ENCODE measurements at places on chromosomes 11 and 22.

GRCh38 chr11:45215098-45215865, 68.8 kb downstream of the PRDM11 start:
- no peak for DNase-seq

GRCh38 chr11:110410651-110411050, 19.1 kb upstream of the FDX1 start:
- no peak for DNase-seq

DNA sequence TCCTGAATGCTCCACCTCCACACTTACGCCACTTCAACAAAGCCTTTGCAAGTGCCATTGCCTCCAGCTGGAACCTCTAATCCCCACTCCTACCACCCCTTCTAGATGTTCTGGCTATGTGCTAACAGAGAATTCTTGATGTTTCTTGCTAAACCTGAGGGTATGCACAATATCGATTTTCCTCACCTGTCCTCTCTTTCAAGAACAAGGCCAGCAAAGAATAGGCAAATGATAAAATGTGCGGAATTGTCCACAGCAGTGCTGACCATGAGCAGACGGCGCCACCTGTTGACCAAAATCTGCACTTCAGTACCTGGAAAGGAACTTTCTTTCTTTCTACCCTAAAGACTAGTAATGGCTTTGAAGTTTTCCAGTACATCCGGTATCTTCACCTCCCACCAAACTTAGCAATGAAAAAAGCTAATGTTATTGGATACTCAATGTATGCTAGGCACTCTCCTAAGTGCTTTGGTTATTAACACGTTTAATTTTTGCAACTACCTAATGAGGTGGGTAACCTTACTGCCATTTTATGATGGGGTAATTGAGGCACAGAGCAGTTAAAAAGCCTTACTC, 3.4 kb downstream of the TIMM10 start:
- peak; percentile 76 for DNase-seq

DNA sequence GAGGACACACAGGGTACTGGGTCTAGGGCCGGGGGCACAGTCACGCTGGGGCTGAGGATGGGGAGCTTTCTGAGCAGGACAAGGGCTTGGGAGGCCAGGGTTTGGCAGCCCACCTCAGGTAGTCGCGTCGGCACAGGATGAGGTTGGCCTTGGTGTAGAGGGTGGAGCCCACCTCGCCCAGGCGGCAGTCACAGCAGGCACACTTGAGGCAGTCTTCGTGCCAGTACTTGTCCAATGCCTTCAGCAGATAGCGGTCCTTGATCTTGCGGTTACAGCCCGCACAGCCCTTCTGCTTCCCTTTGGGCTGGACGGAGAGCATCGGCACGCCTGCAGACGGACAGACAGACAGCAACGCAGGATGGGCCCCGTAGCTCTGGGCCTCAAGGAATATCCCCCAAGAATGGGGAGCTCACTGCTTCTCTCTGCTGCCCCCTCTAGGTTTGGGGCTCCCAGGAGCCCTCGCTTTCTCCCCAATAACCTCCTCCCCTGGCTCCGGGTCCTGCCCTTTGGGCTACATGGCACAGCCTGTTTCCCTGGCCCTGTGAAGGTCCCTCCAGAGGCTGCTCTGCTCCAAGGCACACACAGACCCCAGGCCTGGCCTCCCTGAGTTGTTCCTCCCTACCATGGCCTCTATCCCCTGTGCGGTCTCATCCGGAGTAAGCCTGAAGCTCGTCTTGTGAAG, 33.4 kb downstream of the LMO1 start:
- DNase-seq: no peak

GRCh38 chr22:24319451-24319850, 48.8 kb downstream of the SPECC1L start:
- no peak for DNase-seq

DNA sequence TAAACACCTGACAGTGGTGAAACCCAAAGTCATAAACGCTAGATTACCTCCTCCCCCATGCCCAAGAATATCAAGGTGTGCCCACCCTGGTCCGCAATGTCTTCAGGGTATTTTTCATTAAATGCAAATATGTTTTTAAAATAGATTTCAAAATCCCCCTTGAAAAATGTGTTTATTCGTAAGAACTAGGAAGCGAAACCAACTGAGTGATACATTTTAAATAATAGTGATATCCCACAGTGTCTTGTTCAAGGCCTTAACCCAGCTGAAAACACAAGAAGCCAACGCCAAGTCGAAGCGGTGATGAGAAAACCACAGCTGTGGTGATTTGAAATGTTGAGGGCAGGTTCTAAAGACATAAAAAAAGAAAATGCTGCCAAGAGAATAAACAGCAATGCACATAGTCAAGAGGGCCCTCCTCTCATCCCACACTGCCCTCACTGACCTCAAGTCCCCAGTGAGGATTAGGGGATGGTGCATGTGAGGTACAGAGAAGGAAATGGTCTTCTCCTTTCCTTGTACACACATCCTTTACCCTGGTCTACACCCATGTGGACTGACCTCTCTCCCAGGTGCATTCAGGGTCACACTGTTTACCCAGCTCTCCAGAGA, 25.5 kb downstream of the KCNJ1 start:
- DNase-seq: no peak

DNA sequence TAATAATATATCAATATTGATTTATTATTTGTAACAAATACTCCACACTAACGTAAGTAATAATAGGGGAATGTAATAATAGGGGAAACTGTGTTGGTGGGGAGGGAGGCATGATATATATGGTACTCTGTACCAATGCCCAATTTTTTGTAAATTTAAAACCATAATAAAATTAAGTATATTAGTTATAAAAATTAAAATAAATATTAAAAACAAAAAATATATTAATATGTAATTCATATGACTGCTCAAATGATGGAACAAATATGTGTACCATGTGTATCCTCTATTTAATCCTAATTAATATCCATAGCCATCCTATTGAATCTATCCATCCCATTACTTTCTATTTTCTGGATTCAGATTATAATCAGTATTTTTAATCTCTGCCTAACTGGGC, 578.0 kb downstream of the KCNA4 start:
- DNase-seq: no peak

GRCh38 chr22:40609216-40609615, 27.3 kb downstream of the MRTFA start:
- DNase-seq: no peak

- DNase-seq: no peak
These were observed 5.0 kb upstream of the MUC6 start for GRCh38 chr11:1041471-1041870.

DNA sequence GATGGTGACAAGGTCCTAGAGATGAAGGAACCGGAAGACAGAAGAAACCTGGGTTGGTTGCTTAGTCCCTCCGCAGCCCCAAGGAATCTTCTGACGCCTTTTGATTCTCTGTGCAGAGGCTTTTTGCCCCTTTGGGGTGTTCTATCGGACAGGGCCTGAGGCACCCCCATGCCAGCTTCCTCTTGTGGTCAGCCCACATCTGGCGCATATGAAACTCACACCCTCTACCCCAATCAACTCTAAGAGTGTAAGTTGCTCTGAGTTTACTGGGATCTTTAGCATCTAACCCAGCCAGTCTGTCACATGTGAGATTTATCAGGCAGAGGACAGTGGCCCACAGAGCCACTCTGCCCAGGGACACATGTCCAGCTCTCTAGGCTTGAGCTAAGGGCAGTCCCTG, 17.4 kb downstream of the RASD2 start:
- no peak for DNase-seq

- no peak for DNase-seq
These were observed 34.4 kb downstream of the IGHMBP2 start for GRCh38 chr11:68938088-68938487.

GRCh38 chr11:65586676-65587075, 8.9 kb downstream of the KCNK7 start:
- DNase-seq: no peak

- DNase-seq: no peak
These were observed 18.4 kb downstream of the TBCEL start for GRCh38 chr11:121042296-121042695.

DNA sequence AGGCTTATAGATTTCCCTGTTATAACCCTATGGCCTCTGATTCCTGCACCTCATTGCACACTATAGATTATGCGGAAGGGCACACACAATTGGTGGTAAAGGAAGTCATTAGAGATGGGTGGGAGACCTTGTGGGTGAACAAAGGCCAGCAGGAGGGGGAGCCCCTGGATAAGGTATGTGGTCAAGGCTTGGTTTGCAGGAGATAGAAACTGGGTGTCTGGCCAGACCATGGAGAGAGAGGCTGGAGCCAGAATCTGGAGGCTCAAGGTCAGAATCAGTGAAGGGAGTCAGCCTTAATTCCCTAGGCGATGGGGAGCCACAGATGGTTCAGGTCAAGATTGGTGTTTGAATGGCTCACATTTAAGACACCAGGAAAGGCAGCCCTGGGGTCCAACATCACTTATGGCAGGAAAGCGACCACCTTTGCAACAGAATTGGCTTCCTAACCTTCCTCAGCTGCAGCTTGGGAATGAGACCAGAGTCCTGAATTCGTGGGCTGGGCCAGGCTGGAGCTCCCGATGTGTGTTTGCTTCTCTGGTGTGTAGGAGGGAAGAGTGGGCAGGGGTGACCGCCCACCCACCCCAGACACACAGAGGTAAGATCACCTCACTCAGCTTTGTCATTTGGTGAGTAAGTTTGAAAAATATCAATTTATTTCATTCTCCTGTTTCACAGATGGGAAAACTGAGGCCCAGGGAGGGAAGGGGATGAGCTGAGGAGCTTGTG, 22.7 kb upstream of the SCUBE1 start:
- DNase-seq: no peak

DNA sequence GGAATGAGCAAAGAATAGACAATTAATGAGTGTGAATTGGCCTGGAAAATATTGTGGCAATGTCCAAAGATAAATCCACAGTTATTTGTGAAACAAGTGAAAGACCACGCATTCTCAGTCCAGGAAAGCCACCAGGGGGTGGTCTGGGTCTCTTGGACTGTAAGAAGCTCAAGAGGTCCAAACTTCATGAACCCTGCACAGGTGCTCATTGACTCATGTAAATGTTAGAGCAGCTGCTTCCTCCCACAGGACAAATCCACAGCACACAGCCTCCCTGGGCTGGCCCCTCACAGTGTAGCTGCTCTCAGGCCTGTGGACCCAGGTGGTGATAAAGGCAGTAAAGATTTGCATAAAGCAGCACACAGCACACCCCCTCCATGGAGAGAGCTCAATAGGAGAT, 114.0 kb downstream of the ZNF280B start:
- DNase-seq: no peak

GRCh38 chr11:12673924-12674570, at the start of gene TEAD1:
Gene TEAD1, plus strand, starts transcription at chr11:12674421.
- peak; percentile 91 for DNase-seq

DNA sequence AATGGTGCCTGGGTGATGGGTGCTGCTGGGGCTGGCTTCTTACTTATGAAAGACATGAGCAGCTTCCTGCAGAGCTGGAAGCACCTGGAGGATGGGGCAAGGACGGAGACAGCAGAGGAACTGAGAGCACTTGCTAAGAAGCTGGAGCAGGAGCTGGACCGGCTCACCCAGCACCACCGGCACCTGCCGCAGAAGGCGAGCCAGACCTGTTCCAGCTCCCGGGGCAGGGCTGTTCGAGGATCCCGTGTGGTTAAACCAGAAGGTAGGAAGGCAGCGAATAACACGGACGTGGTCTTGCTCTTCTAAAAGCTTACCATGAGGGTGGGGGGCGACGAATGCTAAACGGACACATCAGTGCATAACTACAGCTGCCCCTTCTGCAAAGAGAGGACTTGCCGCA, 9.3 kb downstream of the APOL5 start:
- no peak for DNase-seq

GRCh38 chr11:83540728-83541127, 254.6 kb upstream of the CCDC90B start:
- DNase-seq: no peak

DNA sequence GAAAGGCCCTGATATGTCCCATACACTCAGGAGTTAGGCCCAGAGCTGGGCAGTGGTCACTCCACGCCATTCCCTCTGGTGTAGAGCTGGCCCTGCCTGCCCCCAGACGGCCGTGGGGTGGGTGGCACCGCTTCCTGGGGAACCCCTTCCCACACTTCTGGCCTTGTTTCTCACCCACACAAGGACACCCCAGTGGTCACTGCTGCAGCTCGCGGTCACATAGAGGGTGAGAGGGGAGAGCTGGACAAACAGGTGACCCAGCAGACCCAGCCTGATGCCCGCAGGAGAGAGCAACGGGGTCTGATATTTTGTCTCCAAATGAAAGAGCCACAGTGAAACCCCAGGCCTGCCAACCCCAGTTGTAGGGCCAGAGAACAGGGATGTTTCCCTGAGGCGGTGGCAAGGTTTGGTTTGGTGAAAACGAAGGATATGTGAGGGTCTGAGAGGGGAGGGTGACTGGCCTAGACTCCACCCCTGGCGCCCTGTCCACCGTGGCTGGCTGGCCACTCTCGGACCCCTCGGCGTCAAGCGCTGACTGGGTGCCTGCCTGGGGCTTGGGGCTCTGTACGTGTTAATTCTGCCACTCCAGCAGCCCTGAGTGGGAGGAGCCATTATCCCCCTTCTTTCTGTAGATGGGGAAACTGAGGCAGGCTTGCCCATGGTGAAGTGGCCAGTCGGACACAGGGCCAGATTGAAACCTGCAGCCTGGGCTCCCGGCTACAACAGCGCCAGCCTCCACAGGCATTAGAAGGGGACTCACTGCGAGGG, 71.0 kb upstream of the PPARA start:
- no peak for DNase-seq

DNA sequence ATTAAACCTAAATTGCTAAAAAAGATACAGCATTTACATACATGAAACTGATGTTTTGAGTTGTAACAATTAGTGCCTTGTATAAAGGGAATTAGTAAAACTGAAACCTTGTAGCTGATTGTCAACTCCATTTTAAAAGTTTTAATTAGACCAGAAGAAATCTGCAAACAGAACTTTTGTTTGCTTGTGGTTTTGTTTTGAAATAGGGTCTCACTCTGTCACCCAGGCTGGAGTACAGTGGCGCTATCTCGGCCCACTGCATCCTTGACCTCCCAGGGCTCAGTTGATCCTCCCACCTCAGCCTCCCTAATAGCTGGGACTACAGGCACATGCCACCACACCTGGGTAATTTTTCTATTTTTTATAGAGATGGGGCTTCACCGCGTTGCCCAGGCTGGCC, 86.5 kb upstream of the SLC6A5 start:
- DNase-seq: no peak

- no peak for DNase-seq
These were observed 35.4 kb downstream of the NXPE2 start for GRCh38 chr11:114713756-114714155.

Data from activated T-cell treated with anti-CD3 and anti-CD28 coated beads, Interleukin-2, amount 50 U/mL, for 24 hours (primary cell).